ENCODE measurements at places on chromosomes 11 and 22.

DNA sequence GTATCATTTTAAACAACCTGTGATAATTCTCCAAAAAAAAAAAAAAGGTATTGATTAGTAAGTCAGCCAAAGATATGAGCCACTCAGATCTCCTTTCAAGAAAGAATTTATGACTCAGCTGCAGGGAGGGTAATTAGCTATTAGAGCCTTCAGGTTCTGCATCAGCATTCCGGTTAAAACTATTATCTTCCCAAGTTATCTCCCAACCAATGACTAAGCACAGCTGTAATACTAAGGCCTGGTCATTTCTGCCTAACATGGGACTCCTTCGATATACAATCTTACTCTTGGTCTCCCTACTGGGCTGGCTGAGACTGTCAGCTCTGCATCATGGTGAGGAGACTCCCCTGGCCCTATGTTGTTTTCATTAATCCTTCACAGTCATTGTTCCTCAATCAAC is 60.4 kb downstream of the SBF2 start:
- DNase-seq = no peak

DNA sequence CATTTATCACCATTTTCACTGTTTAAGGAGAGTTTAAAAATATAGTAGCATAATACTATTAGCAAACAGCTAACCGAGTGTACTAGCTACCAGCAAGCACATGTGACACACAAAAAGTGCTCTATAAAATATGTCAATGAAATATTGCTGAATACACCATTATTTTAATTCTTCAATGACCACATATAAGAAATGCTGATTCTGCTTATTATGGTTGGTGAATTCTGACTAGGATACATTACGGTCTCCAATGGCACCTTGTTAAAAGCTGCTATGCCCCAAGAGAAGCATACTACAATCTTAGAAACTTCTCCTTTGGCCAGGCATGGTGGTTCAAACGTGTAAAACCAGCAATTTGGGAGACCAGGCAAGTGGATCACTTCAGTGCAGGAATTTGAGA is 129.8 kb downstream of the MRTFA start:
- no peak for DNase-seq

DNA sequence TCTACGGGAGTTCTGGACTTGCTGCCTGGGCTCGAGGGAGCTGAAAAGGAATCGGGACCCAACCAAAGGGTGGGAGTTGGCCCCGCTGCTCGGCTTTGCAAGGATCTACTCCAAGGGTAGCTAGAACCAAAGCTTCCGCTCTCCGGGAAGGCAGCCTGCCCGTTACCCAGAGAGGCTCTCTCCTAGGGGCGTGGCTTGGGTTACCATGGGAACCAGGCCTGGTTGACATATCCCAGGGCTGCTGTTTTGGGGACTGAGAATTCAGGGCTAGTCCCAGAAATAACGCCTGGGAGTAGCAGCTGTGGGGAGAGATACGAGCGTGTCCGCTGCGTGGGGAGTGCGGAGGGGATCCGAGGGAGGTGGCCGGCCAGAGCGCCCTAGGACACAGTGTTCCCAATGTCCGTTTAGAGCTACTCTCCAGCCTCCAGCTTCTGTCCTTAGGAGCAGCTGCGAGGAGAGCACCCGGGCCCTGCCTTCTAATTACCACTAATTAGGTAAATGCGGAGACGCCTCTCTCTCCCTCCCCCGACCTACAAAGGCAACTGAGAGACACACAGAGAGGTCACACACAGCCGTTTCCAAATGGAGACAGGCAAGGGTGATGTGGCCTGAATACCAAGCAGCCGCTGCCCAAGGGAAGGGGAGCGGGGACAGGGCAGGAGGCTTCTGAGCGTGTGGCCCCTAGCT is 141.6 kb upstream of the CADM1 start:
- peak; percentile 47 for DNase-seq

DNA sequence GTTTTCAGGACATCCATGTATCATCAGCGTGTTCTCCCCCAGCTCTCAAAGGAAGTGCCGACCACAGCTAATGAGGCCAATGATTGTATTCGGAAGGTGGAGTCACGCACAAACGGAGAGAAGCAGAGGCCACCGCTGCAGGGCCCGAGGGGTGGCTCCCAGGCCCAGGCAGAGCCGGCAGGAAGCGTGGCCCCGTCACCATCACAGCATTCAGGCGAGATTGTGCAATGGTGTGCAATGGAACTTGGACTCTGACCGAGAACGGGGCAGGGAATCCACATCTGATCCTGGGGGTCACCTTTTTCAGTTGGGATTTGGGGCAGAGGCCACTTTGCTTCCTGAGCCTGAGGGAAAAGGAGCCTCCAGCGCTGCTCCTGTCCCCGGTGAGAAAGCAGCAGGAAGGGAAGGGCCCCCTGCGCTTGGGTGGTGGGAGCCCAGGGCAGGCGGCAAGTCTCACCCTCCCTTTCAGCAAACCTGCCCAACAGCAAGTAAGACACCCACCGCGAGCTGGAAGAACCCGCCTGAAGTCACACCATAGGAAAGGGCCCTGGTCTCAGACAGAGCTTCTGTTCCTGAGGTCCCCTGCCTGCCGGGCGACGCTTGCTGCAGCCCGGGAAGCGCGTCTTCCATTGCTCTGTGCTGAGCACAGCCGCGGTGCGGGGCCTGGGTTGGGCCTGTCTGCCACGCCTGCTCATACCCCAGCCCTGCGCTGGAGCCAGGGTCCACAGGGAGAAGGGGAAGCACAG is 1430.7 kb downstream of the BRD1 start:
- DNase-seq = no peak

- no peak for DNase-seq
These were observed 3.3 kb upstream of the BACE1 start for GRCh38 chr11:117319214-117319840.

All from neural crest cell (in vitro differentiated cells).